ENCODE measurements at places on chromosomes 7 and 10. TPM values are rescaled to one million over a fixed set of nuclear protein-coding genes. Genes with fewer than 3 reads are reported as not detected.

Gene DYNC1I1
- total RNA-seq = 0.24 TPM

Gene ARHGEF5
- 14.9 TPM for total RNA-seq

Gene IL6
- 23.1 TPM for total RNA-seq

Gene SEMA4G
- 0.21 TPM for total RNA-seq

Gene OR2A12
- total RNA-seq = not detected

Gene SEMA3D
- not detected for total RNA-seq

Gene SMO
- 8.0 TPM for total RNA-seq

Gene FAM24B
- 4.1 TPM for total RNA-seq

Gene THNSL1
- 4.6 TPM for total RNA-seq

Gene COBL
- total RNA-seq = 1.1 TPM

Gene SFRP4
- total RNA-seq = under 0.01 TPM

Gene CCDC3
- total RNA-seq = 0.96 TPM

Gene PCLO
- 0.48 TPM for total RNA-seq

Gene TES
- 190 TPM for total RNA-seq

Gene ABCB4
- not detected for total RNA-seq

Gene CRTAC1
- total RNA-seq = not detected

Gene UTF1
- total RNA-seq = not detected

Gene SLC26A3
- total RNA-seq = not detected

Gene DOCK1
- 195 TPM for total RNA-seq

Gene ANKRD61
- total RNA-seq = 0.48 TPM

Gene GOLGA7B
- total RNA-seq = 0.21 TPM

Gene TRIM50
- not detected for total RNA-seq

Gene FAM25G
- not detected for total RNA-seq

Gene TACR2
- total RNA-seq = not detected

Gene FEZF1
- not detected for total RNA-seq

Gene CNPY1
- not detected for total RNA-seq

Gene LBX1
- not detected for total RNA-seq

Gene MYL10
- not detected for total RNA-seq

Gene EIF5AL1
- 0.48 TPM for total RNA-seq

Gene AKR1B15
- total RNA-seq = 0.24 TPM

Gene COG5
- total RNA-seq = 37.7 TPM

Gene CAMK2B
- 0.72 TPM for total RNA-seq

Gene CUEDC2
- total RNA-seq = 39.2 TPM

Gene IFT22
- total RNA-seq = 9.6 TPM

Gene FIS1
- total RNA-seq = 207 TPM

Gene FXYD4
- not detected for total RNA-seq

Gene SPDYE8
- total RNA-seq = not detected

Gene UPK3B
- 1.7 TPM for total RNA-seq

Gene ACSL5
- total RNA-seq = under 0.01 TPM

Gene FAM20C
- total RNA-seq = 21.9 TPM

Gene CARD11
- total RNA-seq = 3.2 TPM

Gene CHPF2
- total RNA-seq = 47.0 TPM
